ENCODE measurements at places on chromosomes 5 and 9. TPM values are rescaled to one million over a fixed set of nuclear protein-coding genes. Genes with fewer than 3 reads are reported as not detected.

DNA sequence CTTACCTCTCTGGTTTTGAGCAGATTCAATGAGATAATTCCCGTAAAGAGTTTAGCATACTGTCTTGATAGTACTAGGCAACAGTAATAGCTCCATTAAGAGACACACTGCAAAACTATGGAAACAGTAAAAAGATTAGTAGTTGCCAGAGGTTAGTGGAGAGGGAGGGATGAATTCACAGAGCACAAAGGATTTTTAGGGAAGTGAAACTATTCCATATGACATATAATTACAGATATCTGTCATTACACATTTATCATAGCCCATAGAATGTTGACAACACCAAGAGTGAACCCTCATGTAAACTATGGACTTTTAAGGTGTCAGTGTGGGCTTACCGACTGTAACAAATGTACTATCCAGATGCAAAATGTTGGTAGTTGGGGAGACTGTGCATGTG is 176.4 kb upstream of the PLCXD3 start:
- no peak for DNase-seq

GRCh38 chr5:129991780-129992179 is 87.5 kb downstream of the CHSY3 start:
- DNase-seq = no peak

- DNase-seq = no peak
These were observed 72.1 kb downstream of the COL27A1 start for GRCh38 chr9:114227288-114228015.

Gene SLC36A2
- not detected for total RNA-seq
